ENCODE measurements at places on chromosomes 2 and 18. TPM values are rescaled to one million over a fixed set of nuclear protein-coding genes. Genes with fewer than 3 reads are reported as not detected.

The ACOXL gene
- 0.23 TPM for total RNA-seq

The MAP3K19 gene
- not detected for total RNA-seq

GRCh38 chr2:233242231-233242927 is 9.1 kb upstream of the ATG16L1 start:
- no peaks in the 10 kb centered on the region for H3K27me3 ChIP-seq
- DNase-seq: no peak
- H3K4me1 ChIP-seq: no peaks in the 10 kb centered on the region
- no peaks in the 10 kb centered on the region for H3K36me3 ChIP-seq
- no peak overlapping the region for H3K27ac ChIP-seq

DNA sequence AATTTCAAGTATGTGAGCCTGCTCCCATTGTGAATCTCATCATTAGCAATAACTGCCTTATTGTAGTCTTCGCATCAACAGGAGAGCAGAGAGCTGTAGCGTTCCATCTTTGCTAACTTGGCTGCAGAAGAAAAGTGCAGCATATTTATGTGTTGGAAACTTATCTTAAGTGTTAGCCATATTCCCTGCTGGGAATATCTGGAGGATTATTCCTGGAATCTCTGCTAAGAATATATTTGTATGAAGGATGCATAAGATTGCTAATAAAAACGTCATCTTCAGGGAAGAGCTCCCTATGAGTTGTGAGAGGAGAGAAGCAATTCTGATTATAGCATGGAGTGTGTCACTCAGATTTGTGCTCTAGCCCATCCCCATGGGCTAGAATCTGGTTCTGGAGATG is 115.1 kb upstream of the REG3G start:
- no peak overlapping the region for H3K27ac ChIP-seq
- no peaks in the 10 kb centered on the region for H3K36me3 ChIP-seq
- no peaks in the 10 kb centered on the region for H3K4me1 ChIP-seq
- DNase-seq: no peak
- H3K4me3 ChIP-seq: no peak overlapping the region

- no peaks in the 10 kb centered on the region for H3K27me3 ChIP-seq
- H3K4me3 ChIP-seq: no peak overlapping the region
- no peaks in the 10 kb centered on the region for H3K36me3 ChIP-seq
- DNase-seq: no peak
- H3K4me1 ChIP-seq: no peaks in the 10 kb centered on the region
Observed at GRCh38 chr18:77002496-77002895, 130.1 kb downstream of the MBP start.

DNA sequence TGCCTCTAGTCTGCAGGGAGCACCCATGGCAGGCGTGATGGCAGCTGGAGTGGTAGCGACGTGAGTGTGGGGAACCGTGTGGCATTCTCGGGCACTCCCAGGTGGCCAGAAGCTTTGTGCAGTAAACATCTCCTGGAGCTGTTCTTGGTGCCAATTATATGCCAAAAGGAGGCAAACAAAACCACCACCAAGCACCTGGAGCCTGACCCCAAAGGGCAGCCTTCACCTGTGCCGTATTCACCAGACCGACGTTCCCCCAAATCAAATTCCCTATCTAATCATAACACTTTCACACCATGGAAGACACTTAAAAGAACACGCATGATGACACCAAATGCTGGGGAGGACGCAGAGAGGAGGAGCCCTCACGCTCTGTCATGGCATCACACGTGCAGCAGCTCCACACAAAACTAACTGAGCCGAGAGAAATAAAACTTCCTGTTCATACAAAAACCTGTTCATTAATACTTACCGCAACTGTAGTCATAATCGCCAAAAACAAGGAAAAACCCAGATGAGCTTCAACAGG is 123.6 kb downstream of the EIPR1 start:
- H3K27ac ChIP-seq: no peak overlapping the region
- H3K36me3 ChIP-seq: no peaks in the 10 kb centered on the region
- no peaks in the 10 kb centered on the region for H3K27me3 ChIP-seq
- no peaks in the 10 kb centered on the region for H3K4me1 ChIP-seq
- H3K4me3 ChIP-seq: no peak overlapping the region
- no peak for DNase-seq

GRCh38 chr18:32623563-32623962 is 149.3 kb downstream of the KLHL14 start:
- no peak overlapping the region for H3K27ac ChIP-seq
- no peaks in the 10 kb centered on the region for H3K4me1 ChIP-seq
- no peaks in the 10 kb centered on the region for H3K27me3 ChIP-seq
- DNase-seq: no peak
- no peaks in the 10 kb centered on the region for H3K36me3 ChIP-seq

GRCh38 chr2:235935773-235936172 is 232.4 kb downstream of the GBX2 start:
- no peak for DNase-seq
- no peaks in the 10 kb centered on the region for H3K36me3 ChIP-seq
- H3K4me1 ChIP-seq: peaks cover 2% of the 10 kb centered on the region
- H3K4me3 ChIP-seq: no peak overlapping the region

- DNase-seq: no peak
- H3K4me1 ChIP-seq: no peaks in the 10 kb centered on the region
Observed at GRCh38 chr2:140504601-140505000, 1626.2 kb downstream of the LRP1B start.

DNA sequence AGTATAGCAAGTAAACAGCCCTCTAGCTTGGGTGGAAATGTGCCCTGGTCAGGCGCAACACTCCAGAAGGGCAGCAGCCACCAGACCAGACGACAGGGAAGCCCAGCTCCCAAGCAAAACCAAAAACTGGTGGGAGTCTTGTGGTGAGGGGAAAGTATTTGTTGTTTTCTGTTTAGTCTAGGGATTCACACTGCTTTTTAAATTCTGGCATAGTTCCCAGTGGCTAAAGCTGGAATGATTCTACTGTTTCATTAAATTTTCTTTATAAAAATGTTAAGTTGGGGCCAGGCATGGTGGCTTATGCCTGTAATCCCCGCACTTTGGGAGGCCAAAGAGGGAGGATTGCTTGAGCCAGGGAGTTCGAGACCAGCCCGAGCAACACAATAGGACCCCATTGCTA is 38.5 kb downstream of the MERTK start:
- no peak overlapping the region for H3K27ac ChIP-seq
- no peaks in the 10 kb centered on the region for H3K36me3 ChIP-seq
- H3K4me1 ChIP-seq: peaks cover 4% of the 10 kb centered on the region
- no peaks in the 10 kb centered on the region for H3K27me3 ChIP-seq
- no peak overlapping the region for H3K4me3 ChIP-seq
- DNase-seq: no peak

The B3GNT7 gene
- total RNA-seq: 14.3 TPM

- H3K36me3 ChIP-seq: no peaks in the 10 kb centered on the region
- no peak for DNase-seq
- no peak overlapping the region for H3K4me3 ChIP-seq
- H3K27me3 ChIP-seq: no peaks in the 10 kb centered on the region
Observed at GRCh38 chr2:40752796-40753195, 300.9 kb upstream of the SLC8A1 start.

DNA sequence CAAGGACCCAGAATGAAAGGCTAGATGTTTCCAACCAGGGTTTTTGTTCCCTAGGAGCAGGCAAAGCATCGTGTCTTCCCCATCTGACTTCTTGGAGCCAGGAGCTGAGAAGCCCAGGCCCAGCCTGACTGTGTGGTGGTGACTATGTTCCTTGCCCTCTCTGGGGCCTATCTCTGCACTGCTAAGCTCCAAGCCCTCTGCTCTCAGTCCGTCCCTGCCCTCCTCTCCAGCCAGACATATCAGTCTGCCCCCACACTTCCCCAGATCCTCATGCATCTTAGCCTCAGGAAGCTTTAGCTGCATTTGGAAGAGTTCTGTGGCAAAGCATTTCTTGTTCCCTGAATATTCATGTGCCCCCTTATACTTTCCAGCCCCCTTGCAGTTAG is 196.6 kb downstream of the CYP26B1 start:
- H3K27ac ChIP-seq: no peak overlapping the region
- H3K4me3 ChIP-seq: no peak overlapping the region
- no peaks in the 10 kb centered on the region for H3K36me3 ChIP-seq

DNA sequence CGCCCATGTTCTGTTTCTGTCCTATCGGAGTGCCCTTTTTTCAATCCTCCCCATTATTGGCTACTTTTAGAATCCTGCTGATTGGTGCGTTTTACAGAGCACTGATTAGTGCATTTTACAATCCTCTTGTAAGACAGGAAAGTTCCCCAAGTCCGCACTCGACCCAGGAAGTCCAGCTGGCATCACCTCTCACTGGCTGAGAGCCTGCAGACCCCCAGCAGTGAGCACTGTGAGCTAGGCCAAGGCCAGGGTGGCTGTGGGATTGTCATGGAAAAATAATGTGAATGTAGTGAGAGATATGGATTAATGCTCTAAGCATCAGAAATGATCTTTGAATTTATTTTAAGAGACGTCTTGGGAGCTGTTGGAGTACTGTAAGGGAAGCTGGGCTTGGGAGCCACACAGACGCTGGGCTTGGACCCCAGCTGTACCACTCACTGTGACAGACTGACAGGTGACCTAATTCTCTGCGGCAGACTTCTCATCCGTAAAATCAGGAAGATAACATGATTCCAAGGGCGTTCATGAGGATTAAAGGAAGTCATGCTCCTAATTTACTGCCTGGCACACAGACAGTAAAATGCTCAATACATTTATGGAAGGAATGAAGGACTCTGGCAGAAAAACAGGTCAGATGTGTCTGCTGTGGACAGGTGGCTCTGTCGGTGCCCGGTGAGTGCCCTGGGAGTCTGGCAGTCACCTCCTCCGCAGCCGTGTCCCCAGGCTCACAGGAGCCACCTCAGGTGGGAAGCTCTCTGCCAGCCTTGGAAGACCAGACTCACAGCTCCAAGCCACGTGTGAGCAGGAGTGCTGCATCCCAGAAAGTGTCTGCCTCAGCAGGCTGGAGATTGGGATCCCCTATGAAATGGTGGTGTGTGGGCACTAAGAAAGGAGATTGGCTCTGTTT is 105.5 kb downstream of the FAM168B start:
- H3K27me3 ChIP-seq: no peaks in the 10 kb centered on the region
- DNase-seq: no peak
- no peak overlapping the region for H3K4me3 ChIP-seq
- no peaks in the 10 kb centered on the region for H3K4me1 ChIP-seq

The CAVIN2 gene
- 67.6 TPM for total RNA-seq

The GPR75 gene
- total RNA-seq: 2.8 TPM

The KCNJ3 gene
- total RNA-seq: 0.32 TPM

- H3K27ac ChIP-seq: no peak overlapping the region
- H3K27me3 ChIP-seq: no peaks in the 10 kb centered on the region
- H3K4me1 ChIP-seq: no peaks in the 10 kb centered on the region
- no peaks in the 10 kb centered on the region for H3K36me3 ChIP-seq
- DNase-seq: no peak
Observed at GRCh38 chr18:28485918-28486317, 309.0 kb upstream of the CDH2 start.

DNA sequence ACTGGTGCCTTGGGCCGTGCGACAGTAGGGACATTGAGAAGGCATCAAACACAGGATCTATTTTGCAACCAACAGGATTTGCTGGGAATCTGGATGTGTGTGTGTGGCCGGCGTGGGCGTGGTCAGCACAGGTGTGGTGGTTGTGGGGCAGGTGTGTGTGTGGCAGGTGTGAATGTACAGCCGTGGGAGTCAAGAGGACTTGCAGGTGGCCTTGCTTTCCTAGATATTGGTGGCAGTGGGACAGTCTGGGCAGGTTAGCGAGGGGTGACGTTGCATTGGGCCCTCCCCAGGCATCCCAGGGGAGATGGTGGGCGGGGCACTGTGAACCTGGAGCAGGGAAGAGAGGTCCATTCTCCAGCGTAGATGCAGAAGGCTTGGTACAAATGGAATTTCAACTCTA is 3.2 kb upstream of the LIMS2 start:
- H3K27me3 ChIP-seq: no peaks in the 10 kb centered on the region
- peaks cover 8% of the 10 kb centered on the region for H3K4me1 ChIP-seq
- no peak overlapping the region for H3K27ac ChIP-seq
- DNase-seq: no peak
- H3K4me3 ChIP-seq: no peak overlapping the region

The REEP1 gene
- 0.73 TPM for total RNA-seq

Measured in ovary (tissue), 10 donors.